CD4-positive, alpha-beta T cell treated with Interleukin-4 for 4 hours (primary cell): ENCODE measurements at places on chromosomes 5 and 9.

DNA sequence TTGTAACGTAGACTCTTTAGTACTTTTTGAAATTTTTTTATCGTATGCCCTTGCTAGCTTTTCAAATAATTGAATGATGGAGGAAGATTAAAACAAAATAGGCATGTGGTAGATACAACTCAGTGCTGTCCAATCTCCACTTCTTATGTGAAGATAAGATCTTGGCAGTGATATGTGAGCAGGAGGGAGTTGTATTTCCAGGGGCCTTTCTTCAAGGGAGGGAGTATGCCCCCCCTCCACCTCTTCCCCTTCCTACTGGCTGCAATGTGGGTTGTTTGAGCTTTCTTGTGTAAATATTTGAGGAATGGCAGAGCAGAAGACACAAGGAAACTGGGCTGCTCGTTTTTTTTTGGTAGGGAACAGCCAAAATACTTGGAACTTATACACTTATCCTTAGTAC is 374.9 kb downstream of the PSAT1 start:
- DNase-seq = no peak

- no peak for DNase-seq
Measured at GRCh38 chr5:157485811-157486210, 25.8 kb downstream of the NIPAL4 start.

DNA sequence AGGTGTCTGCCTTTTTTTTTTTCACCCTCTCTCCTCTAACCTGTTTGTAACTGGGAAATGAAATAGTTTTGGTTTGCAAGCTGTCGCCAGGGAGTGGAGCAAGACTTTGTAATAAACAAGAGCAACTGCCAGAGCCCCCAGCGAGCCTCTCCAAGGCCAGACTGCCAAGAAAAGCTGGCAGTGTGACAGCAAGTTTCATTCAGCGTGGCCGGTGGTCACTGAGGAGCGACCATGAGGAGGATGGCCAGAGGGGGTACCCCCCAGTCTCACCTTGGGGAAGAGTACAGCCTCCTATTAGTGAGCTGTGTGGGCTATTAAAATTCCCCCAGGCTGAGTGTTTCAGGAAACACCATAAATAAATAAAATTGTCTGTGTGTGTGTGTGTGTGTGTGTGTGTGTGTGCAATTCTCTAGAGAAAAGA is 49.9 kb downstream of the ZFAND5 start:
- DNase-seq = no peak

- no peak for DNase-seq
Measured at GRCh38 chr9:90815183-90815943, 13.7 kb downstream of the SYK start.

GRCh38 chr5:14864181-14864812 is 7.3 kb downstream of the ANKH start:
- DNase-seq = no peak

- no peak for DNase-seq
Measured at GRCh38 chr5:181203093-181203711, 1.8 kb downstream of the TRIM7 start.

DNA sequence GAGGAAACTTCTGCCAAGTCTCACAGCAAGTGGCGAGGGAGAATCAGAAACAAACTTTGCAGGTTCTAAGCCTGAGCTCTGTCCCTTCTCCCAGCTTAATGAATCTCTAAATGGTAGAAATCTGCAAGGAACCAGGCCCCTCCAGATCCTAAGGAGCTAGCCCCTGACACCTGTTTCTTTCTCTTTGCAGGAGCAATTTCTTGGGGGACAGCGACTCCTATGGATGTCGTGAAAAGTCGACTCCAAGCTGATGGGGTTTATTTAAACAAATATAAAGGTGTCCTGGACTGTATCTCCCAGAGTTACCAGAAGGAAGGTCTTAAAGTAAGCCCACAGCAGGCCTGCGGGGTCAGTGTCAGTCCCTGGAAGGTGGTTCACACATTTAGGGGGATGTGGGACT is 21.8 kb downstream of the IL9 start:
- no peak for DNase-seq
